ENCODE measurements at places on chromosomes 1 and 21.

- DNase-seq, result no peak
Observed at GRCh38 chr1:183243161-183244050, 57.3 kb downstream of the LAMC2 start.

- no peak for DNase-seq
Observed at GRCh38 chr21:31482460-31482859, 138.4 kb upstream of the TIAM1 start.

DNA sequence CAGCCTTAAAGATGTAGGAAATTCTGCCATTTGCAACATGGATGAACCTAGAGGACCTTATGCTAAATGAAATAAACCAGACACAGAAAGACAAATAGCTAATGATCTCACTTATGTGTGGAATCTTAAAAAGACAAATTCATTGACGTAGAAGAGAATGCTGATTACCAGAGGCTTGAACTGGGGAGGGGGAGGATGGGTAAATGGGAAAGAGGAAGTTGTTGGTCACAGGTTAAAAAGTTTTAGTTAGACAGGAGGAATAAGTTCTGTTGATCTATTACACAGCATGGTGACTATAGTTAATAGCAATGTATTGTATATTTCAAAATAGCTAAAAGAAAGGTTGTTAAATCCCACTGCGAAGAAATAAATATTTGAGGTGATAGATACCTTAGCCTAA, 62.8 kb downstream of the PKN2 start:
- DNase-seq, result no peak

GRCh38 chr1:172279939-172280636, 140.4 kb upstream of the C1orf105 start:
- DNase-seq, result no peak

DNA sequence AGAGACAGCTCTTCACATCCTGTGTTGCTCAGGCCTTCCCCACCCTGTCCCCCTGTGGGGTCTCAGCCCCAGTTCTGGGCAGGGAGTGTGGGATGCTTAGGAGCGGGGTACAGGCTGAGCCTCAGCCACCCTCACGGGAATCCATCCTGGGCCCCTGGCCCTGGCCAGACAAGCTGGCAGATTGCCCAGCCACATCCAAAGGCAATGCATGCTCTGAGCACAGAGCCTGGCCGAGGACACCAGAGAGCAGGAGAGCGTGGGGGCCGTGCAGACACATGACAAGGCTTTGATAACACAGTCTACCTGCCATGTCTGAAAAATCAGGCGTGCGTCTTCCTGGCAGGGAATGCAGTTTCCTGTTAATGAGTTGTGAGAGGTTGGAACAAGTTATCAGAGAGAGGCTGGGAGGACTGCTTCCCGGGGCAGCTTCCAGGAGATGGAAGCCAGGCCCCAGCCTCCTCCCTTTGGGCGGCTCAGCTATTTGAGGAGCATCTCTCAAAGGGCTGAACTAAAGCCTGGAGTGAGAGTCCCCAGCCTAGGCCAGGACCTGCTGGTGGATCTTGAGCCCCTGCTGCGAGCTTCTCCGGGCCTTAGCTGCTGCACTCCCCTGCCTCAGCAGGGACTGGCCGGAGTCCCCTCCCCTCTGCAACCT, 72.2 kb upstream of the SELENON start:
- no peak for DNase-seq

DNA sequence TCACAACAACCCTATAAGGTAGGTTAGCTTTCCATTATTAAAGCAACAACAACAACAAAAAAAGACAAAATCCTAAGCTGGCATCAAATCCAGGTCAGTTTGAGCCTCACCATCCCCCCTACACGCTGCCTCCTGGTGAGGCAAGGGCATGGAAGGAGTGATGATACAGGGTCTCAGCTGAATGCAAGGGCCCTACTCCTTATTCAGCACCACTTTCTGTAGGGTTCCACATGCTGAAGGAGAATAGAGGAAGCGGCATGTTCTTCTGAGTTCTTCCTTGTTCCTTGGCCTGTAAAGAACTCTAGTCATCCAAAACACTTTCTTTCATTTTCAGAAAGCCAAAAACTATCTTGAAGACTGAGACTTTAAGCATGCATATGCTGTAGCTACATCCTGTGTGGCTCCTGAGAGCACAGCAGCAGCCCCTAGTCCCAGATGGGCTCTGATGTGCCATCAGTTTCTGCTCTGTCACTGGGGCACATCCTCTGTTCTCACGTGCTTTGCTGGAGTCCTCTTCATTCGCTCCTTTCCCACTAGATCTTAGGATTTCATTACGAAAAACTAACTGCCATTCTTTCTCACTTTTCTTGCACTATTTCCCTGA, 6.2 kb downstream of the ILDR2 start:
- no peak for DNase-seq

- no peak for DNase-seq
Observed at GRCh38 chr1:10113501-10113900, 80.7 kb downstream of the UBE4B start.

DNA sequence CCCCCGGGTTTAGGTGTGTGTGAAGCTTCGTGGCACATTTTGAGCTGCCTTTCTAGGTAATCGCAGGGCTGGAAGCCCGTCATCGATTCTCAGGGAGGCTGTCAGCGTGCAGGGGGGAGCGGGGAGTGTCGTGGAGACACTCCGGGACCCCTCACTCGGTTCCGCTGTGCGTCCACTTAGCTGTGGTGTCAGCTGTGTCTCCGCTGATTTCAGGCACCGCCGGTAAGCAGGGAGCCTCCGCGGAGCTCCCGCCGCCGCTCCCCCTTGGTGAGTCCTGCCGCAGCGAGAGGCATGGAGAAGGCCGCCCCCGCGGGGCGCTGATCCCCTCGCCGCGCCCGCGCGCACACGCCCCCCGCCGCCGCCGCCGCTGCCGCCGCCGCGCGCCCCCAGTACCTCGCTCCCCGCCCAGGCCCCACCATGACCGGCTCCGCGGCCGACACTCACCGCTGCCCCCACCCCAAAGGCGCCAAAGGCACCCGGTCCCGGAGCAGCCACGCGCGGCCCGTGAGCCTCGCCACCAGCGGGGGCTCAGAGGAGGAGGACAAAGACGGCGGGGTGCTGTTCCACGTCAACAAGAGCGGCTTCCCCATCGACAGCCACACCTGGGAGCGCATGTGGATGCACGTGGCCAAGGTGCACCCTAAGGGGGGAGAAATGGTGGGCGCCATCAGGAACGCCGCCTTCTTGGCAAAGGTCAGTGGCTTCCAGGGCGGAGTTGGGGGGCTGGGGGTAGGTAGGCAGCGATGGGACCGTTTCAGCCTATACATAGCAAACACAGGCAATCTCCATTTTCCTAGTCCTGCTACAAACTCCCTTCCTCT, 995 bp downstream of the VASH2 start:
- no peak for DNase-seq

DNA sequence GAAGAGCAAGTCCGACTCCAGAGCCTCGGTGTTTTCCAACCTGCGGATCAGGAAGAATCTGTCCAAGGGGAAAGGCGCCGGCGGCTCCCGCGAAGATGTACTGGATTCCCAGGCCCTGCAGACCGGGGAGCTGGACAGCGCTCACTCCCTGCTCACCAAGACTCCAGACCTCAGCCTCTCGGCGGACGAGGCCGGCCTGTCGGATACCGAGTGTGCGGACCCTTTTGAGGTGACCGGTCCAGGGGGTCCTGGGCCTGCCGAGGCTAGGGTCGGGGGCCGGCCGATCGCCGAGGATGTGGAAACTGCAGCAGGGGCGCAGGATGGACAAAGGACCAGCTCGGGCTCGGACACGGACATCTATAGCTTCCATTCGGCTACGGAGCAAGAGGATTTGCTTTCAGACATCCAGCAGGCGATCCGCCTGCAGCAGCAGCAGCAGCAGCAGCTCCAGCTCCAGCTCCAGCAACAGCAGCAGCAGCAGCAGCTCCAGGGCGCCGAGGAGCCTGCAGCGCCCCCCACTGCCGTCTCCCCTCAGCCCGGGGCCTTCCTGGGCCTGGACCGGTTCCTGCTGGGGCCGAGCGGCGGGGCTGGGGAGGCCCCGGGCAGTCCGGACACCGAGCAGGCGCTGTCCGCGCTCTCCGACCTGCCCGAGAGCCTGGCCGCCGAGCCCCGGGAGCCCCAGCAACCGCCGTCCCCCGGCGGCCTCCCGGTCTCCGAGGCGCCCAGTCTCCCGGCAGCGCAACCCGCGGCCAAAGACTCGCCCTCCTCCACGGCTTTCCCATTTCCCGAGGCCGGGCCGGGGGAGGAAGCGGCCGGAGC, 827 bp downstream of the FMN2 start:
- no peak for DNase-seq
